Mammary epithelial cell (primary cell): ENCODE measurements at places on chromosomes 6 and 20. TPM values are rescaled to one million over a fixed set of nuclear protein-coding genes. Genes with fewer than 3 reads are reported as not detected.

FAXC gene
- 3.3 and 7.6 TPM in 2 replicates for total RNA-seq

MED20 gene
- 22.4 and 28.1 TPM in 2 replicates for total RNA-seq

KCNB1 gene
- total RNA-seq: 0.17 TPM

PCK1 gene
- not detected in 2 replicates for total RNA-seq

C20orf202 gene
- not detected in 2 replicates for total RNA-seq

KHDC1 gene
- 0.71 and 1.1 TPM in 2 replicates for total RNA-seq

VSX1 gene
- not detected for total RNA-seq

IL17F gene
- total RNA-seq: not detected

EPPIN gene
- total RNA-seq: not detected

BTN1A1 gene
- total RNA-seq: not detected in 2 replicates

FLRT3 gene
- 194 TPM for total RNA-seq

SNAP25 gene
- not detected in 2 replicates for total RNA-seq

PNLDC1 gene
- total RNA-seq: not detected in 2 replicates

OPRL1 gene
- total RNA-seq: 0.11 and 0.38 TPM in 2 replicates

C6orf132 gene
- total RNA-seq: 10.3 TPM

HRH3 gene
- total RNA-seq: not detected

HLA-DPB1 gene
- not detected in 2 replicates for total RNA-seq

IRF4 gene
- total RNA-seq: not detected

PLA2G7 gene
- total RNA-seq: 5.7 TPM

ULBP2 gene
- 14.5 TPM for total RNA-seq

TPX2 gene
- total RNA-seq: 9.5 TPM

ATP9A gene
- 37.0 TPM for total RNA-seq

MCCD1 gene
- not detected in 2 replicates for total RNA-seq

TAGAP gene
- not detected in 2 replicates for total RNA-seq

SIRPB1 gene
- 3.8 TPM for total RNA-seq

CNBD2 gene
- total RNA-seq: 2.4 and 2.9 TPM in 2 replicates

PPP1R3G gene
- 0.67 TPM for total RNA-seq

PIM1 gene
- total RNA-seq: 4.7 TPM

NKX2-4 gene
- not detected for total RNA-seq

ZNF334 gene
- total RNA-seq: 1.1 and 1.2 TPM in 2 replicates

EYS gene
- total RNA-seq: under 0.01 TPM

FOXA2 gene
- total RNA-seq: not detected
